ENCODE measurements at places on chromosomes 12 and 14.

GRCh38 chr14:54002653-54003052 is 46.0 kb upstream of the BMP4 start:
- DNase-seq = no peak

GRCh38 chr14:41498959-41499358 is 107.7 kb upstream of the LRFN5 start:
- DNase-seq = no peak

- DNase-seq = no peak
Observed at GRCh38 chr12:32080435-32080834, 26.2 kb upstream of the BICD1 start.

GRCh38 chr12:50636505-50636904 is 127.4 kb upstream of the ATF1 start:
- DNase-seq = no peak

DNA sequence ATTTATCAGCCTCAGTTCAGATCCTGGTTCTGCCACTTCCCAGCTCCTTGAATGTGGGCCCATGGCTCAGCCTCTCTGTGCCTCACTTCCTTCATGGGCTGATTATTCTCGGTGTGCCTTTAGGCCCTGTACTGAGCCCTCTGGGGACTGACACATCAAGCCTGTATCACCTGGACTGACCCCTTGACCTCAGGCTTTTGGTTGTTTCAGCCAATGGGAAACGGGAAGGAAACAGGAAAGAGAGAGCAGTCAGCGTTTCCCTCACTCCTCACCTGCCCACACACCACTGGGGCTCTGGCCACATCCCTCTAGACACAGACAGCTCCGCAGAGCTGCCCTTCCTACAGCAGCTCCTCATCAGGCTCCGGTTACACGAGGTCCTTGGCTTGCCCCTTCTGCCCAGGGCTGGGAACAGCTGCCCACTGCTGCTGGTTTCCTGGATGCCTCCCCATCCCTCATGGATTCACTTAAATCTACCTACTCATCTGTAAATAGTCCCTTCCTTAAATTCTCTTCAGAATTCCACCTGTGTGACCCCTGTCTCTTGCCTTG is 37.0 kb upstream of the ITPR2 start:
- no peak for DNase-seq

GRCh38 chr12:33588725-33589405 is 149.2 kb upstream of the SYT10 start:
- no peak for DNase-seq

GRCh38 chr12:120539303-120539702 is 5.1 kb downstream of the RNF10 start:
- DNase-seq = no peak
